ENCODE measurements at places on chromosomes 2 and 18.

DNA sequence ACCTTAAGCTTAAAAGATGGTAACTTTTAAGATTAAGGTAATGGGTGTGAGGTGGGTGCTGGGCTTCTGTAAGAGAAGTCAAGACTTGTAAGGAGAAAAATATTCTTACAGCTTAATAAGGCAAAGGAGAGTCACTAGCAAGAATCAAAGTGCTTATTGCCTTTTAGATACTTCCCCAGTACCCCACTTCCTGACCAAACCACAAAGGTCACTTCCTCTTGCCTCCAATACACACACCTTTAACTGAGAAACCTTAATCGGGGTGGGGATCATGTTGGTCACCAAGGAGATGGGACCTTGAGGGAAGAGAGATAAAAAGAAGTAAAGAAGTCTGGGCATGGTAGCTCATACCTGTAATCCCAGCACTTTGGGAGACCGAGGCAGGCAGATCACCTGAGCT is 10.6 kb upstream of the ATG16L1 start:
- DNase-seq = no peak

DNA sequence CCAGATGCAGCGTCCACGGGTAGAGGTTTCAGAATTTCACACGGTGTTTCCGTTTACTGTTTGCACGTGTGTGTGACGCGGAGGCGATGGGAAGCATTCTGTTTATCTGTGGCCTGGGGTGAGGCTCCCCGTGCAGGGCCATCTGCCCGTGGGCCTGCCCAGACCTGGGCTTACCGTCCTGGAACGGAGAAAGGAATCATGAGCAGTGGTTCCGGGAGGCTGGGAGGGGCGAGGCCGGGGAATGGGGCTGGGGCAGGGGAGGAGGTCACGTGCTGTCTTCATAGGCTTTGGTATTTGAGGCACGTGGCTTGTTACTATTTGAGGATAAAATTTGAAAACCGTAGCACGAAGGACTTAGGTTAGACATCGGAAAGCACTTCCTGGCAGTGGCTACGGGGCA is 77.9 kb downstream of the RTP5 start:
- no peak for DNase-seq

- no peak for DNase-seq
Observed at GRCh38 chr18:64330161-64330560, 181.3 kb upstream of the LINC00305 start.

DNA sequence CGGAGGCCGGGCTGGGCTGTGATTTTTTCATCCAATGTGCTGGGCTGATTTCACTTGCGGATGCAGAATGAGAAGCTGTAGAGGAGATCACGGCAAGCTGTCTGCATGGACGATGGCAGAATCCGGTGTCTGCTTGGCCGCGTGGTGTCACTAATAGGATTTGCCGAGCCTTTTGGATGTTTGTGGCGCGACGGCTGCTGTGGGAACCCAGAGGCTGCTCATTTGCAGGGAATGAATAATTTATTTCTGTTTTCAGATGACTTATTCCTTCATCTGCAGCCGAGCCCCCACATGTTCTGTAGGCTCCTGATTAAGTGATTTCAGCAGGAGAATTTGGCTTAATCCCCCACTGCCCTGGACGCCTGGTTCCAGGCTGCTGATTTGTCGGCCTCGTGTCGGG is 62.6 kb downstream of the ODC1 start:
- no peak for DNase-seq

- no peak for DNase-seq
Observed at GRCh38 chr2:124756048-124756447, 731.0 kb downstream of the CNTNAP5 start.

- DNase-seq = no peak
Observed at GRCh38 chr2:63051795-63052333, 1.2 kb downstream of the OTX1 start.

DNA sequence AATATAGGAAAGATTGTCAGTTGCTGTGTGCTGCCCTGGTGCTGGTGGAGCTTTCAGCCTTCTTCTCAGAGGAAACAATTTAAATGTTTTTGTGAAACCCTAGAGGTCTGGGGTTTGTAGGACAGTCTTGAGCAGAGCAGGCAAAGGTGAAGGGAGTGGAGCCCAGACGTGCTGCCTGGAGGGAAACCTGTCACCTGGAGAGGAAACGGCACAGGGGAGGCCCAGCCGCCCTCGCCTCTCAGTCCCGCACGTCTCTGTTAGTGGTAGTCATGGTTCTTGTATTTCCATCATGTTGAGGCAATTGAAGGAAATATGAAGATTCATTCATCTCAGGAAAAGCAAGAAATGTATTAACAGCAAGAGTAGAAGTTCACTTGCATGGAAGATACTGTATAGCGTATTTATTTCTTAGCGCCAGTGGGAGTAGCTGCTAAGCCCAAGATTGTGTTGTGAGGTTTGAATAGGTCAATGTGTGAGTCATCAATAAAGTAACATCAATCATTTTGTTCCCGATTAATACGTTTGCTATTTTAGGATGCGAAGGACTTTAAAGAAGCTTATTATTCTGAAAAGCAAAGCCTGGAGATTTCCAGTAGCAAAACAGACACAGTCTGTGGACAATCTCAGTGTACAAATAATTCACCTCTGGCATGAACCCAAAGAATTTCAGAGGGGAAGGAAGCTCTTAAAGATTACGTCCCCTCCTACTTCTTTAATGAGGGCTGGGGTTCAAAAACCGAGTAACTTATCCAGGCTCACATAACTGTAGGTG is 70.4 kb downstream of the LRRFIP1 start:
- DNase-seq = no peak
